ENCODE measurements at places on chromosomes 5 and 9.

DNA sequence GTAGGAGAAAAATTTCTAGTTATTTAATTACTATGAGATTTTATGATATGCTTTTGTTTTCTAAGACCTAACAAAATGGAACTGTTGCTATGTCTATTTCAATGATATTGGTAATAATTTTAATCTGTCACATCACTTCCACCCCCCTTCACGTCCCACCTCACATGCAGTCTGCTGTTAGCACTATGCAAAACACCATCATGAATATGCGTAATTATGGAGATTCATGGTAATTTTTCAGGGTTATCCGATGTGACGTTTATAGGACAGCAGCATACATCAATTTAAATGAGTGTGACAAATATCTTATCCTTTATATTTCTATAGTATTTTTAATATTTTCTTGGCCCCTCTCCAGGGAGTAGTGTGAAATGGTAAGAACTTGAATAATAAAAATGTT lies 283.8 kb upstream of the TMEM161B start:
- no peak for DNase-seq

- no peak for DNase-seq
Measured at GRCh38 chr5:149466457-149466972, 84.7 kb downstream of the CSNK1A1 start.

DNA sequence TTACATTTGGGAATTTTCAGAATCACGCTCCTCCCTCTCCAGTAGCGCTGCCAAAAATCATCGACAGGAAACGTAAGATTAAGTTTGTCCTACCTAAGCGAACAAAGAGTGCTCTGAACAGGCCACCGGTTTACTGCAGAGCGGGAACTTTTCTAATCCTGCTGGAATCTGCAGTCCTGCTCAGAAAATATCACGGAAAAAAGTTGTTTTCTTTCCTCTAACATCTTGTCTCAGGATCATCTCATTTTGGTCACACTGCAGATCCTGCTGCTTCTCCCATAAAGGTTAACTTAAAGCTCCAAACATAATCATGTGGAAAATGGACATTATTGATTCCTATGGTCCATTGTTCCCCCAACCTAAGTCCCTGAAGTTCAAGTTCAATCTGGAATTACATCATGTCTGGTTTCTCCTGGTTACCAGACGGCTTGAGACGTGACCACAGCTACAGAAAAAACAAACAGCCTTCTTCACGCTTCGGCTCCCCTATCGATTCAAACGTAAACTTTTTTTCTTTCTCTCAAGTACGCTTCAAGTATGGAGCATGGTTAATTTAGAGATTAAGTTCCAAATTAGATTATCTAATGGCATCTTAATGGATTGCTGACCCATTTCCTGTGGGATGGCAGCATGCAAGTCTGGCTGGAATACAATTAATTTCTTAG lies 217.6 kb downstream of the NFIB start:
- DNase-seq: peak; percentile 90

DNA sequence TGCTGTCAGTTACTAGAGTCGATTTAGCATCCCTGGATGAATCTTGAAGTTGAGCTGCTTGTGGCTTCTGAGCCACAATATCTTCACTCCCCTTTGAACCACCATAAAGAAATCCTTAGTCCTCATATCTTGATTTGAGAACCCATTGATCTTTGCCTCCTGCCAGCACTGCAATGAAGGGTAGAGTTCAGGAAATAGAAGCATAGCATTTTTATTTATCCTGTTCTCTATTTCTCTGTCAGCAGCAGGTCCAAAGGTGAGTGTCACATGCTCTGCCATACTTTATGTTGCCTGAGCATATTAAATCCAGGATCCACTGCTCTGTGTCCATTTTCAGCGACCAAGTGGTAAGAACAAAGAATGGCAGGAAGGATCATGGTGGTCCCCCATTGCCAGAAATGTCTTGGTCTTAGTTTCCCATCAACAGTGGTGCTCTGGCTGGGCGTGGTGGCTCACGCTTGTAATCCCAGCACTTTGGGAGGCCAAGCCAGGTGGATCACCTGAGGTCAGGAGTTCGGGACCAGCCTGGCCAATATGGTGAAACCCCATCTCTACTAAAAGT lies 80.2 kb upstream of the PANK3 start:
- no peak for DNase-seq

DNA sequence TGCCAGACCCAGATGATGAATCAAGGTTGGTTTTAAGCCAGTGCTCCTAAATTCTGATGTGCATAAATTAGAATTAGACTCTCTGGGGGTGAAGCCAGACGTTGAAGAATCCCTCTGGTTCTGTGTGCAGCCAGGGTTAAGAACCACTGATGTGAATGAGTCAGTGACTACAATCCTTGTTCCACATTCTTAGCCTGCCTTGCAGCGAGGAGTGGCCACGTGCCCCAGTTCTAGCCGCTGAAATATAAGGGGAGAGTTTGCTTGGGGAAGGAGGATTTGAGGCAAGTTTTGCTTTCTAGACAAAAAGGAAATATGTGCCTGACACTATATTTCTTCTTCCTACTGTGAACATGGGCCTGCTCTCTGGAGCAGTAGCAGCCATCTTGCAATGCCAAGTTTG lies 34.2 kb upstream of the MSH3 start:
- DNase-seq: no peak

- no peak for DNase-seq
Measured at GRCh38 chr9:110876929-110877328, 161.3 kb downstream of the LPAR1 start.

DNA sequence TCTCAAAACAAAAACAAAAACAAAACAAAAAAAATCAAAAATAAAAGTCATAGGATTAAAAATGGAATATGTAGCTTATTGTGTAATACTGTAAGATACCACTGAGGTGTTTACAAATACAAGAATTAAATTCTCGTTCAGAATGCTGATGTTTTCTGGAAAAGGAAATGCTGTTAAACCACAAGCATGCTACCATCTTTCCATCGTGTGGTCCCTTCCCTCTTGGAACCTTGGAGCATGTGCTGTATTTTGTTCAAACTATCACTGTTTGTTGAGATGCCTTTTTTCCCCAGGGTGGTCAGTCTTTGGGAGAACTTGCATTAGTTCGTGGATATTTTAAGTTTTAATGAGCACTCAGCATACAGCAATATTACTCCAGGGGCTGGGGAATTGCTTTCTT lies 39.7 kb downstream of the SUB1 start:
- DNase-seq: no peak

- DNase-seq: no peak
Measured at GRCh38 chr9:68775003-68775730, 70.1 kb downstream of the PIP5K1B start.
